ENCODE measurements at places on chromosomes 11 and 22.

DNA sequence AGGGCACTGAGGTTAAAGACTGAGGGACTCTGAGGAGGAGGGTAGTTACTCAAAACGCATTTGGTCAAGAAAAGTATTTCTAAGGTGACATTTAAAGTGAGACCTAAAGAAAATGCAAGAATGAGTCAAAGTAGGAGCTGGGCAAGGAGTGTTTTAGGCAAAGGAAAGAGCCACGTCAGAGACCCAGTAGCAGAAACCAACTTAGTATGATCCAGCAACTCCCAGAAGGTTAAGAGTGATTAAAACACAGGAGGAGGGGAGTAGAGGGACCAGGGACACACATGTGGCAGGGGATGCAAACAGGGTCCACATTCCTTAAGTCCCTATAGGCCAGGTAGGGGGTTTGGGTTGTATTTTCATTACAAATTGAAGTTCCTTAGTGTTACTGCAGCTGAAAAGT lies 24.3 kb upstream of the CCDC34 start:
- DNase-seq = no peak

GRCh38 chr22:50545522-50546325 lies at the start of gene KLHDC7B:
Gene KLHDC7B (plus strand): TSS chr22:50545899. CDS start chr22:50546244, 345 bp downstream.
- DNase-seq = no peak

- peak; percentile 52 for DNase-seq
Observed at GRCh38 chr11:13329670-13330356, 52.2 kb downstream of the BMAL1 start.

DNA sequence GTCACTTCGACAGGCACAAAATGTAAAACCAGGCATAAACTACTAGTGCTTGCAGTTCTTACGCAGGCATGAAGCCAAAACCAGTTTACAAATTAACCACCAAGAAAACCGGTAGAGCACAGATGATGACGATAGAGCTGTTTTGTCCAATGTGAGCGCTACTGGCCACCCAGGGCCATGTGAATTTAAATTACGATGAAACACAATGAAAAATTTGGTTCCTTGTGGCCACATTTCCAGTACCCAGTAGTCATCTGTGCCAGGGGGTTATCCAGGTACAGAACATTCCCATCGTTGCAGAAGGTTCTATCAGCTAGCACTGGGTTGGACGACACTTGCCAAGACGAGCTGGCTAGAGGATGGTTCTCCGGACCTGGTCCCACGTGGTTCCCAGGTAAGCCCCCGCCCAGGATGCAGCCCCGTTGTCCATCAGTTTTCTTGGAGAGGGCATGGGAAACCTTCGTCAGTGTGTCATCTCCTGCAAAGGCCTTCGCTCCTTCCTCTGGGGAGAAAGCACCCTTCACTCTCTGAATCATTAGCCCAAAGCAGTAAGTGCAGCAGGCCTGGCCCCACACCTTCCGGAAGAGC lies 1.1 kb upstream of the CD81 start:
- DNase-seq = no peak

GRCh38 chr11:115338476-115338875 lies 165.7 kb downstream of the CADM1 start:
- no peak for DNase-seq

GRCh38 chr11:116938471-116939070 lies 101.1 kb upstream of the APOA1 start:
- no peak for DNase-seq

- no peak for DNase-seq
Observed at GRCh38 chr11:63868399-63869064, 29.6 kb downstream of the MARK2 start.

GRCh38 chr11:31492320-31492913 lies 17.0 kb downstream of the IMMP1L start:
- no peak for DNase-seq

- peak; percentile 88 for DNase-seq
Observed at GRCh38 chr11:13339195-13340153, 61.9 kb downstream of the BMAL1 start.

DNA sequence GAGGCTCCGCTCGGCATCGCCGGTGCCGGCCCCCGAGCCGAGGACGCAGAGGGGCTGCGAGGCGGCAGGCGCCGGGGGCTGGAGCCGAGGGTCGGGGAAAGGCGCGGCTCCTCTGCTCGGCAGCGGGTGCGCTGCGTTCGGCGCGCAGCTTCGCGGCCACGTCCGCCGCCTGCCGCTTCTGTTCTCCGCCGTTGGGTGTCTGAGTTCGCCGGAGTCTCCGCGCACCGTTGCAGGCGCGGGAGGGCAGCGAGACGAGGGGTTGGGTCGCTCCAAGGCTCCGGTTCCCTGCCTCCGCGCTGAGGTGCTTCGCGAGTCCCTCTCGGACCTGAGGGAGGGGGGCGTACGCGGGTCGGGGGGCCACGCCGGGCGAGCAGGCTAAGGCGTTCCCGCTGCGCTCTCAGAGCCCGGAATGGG lies 347 bp downstream of the MN1 start:
- DNase-seq = peak; percentile 85

- DNase-seq = peak; percentile 12
Observed at GRCh38 chr11:118820412-118821357, 29.7 kb upstream of the DDX6 start.

GRCh38 chr11:7098235-7098832 lies 9.5 kb downstream of the RBMXL2 start:
- peak; percentile 58 for DNase-seq

GRCh38 chr22:27220339-27220738 lies 563.0 kb downstream of the MIAT start:
- DNase-seq = peak; percentile 81

Data from urothelium cell line (cell line).